ENCODE measurements at places on chromosomes 11 and 22.

DNA sequence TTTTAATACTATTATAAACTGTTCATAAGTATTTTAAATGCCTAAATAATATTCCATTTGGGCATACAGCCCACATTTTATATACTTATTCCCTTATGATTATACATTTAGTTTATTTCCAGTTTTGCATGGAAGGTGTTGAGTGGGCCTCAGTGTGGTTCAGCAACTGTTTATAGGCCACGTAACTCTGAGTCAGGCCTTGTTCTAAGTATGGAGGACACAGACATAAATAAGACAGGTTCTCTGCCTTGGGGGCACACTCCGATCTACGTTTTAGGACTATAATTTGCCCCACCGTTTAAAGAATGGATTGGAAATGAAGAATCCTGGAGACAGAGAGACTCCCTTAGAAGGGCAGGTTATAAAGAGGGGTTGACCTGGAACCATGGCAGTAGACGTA lies 212.2 kb upstream of the TBCEL start:
- DNase-seq: no peak

GRCh38 chr11:110379261-110379660 lies 50.5 kb upstream of the FDX1 start:
- DNase-seq: no peak

DNA sequence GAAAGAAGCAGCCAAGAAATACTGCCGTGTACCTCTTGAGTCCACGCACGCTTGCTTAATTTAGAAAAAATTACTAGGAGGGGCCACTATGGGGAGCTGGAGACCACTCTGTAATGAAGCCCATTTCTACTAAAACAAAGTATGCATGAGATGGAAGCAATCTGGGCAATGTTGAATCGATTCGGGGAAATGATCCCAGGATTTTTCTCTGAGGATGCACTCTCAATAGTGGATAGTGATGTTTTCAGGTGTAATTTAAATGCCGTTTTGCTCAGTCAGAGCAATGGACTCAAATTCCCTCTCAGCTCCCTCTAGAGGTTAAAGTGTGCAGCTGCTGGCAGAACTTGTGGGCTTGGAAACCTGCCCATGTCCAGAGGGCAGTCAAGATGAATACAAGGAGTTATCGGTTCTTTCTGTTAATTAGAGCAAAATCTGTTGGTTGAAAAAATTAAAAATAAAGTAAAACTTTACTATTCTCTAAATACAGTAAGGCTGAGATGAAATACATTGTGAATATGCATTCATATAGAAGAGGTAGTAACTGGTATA lies 64.1 kb downstream of the ME3 start:
- no peak for DNase-seq

DNA sequence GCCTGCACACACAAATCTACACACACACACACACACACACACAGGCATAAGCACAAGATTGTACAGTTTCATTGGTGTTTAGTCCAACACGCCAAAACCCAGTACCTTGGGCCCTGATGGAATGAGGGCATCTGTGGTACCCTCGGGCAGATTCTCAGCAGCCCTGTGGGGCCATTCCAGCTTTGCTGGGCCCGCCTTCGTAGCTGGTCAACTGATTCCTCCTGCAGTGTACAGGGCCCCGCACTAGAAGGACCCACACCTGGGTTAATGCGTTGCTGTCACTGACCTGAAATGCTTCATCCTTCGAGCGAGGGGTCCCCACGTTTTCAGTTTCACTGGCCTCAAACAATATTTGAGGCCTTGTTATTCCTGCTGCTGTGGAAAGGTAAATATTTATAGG lies 731.2 kb downstream of the BRD1 start:
- DNase-seq: no peak

DNA sequence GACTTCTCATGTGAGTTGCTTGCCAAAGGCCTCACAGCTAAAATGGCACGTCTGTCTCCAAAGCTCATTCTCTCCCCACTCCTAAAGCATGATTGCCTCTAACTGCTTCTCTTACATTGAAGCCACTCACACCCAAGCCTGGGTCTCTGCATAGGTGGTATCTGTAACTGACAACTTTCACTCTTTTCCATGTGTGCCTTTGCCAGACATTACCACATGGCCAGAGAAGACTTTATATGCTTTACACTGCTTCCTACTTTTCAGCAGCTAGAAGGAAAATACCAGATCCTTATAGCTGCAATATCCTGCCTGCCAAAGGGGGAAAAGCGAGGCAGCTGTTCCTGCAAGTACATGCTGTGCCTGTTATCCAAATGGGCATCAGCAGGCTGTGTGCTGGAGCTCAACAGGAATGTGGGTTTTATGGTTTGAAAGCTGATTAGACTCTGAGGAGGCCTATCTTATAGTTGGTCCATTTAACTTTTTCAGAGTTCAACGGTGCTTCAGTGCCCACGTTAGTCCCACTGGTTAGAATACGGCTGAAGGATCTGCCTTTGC lies 547.1 kb downstream of the RAB38 start:
- DNase-seq: no peak

- DNase-seq: no peak
Measured at GRCh38 chr22:24845041-24845898, 39.3 kb downstream of the SGSM1 start.

- DNase-seq: peak; percentile 60
Measured at GRCh38 chr11:61187505-61188130, 15.7 kb upstream of the PGA3 start.

DNA sequence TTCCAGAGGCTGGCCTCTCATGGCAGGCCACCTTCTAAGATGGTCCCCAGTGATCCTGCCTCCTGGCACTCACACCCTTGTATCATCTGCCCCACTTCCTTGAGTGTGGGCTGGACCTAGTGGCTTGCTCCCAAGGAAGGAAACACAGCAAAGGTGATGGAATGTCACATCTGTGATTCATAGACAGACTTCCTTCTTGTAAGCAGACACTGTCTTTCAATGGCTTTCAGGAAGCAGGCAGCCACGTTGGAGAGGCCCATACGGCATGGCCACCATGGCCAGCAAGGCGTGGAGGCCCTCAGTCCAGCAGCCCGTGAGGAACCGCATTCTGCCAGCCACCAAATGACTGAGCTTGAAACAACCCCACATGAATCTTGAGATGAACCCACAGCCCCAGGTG lies 11.3 kb downstream of the LMO1 start:
- no peak for DNase-seq

GRCh38 chr22:32665676-32666075 lies 135.8 kb upstream of the TIMP3 start:
- no peak for DNase-seq

- DNase-seq: no peak
Measured at GRCh38 chr11:27754035-27755017, 54.1 kb upstream of the BDNF start.

- no peak for DNase-seq
Measured at GRCh38 chr11:41379084-41379483, 80.4 kb downstream of the LRRC4C start.

- no peak for DNase-seq
Measured at GRCh38 chr22:29003975-29004646, 57.5 kb downstream of the C22orf31 start.

DNA sequence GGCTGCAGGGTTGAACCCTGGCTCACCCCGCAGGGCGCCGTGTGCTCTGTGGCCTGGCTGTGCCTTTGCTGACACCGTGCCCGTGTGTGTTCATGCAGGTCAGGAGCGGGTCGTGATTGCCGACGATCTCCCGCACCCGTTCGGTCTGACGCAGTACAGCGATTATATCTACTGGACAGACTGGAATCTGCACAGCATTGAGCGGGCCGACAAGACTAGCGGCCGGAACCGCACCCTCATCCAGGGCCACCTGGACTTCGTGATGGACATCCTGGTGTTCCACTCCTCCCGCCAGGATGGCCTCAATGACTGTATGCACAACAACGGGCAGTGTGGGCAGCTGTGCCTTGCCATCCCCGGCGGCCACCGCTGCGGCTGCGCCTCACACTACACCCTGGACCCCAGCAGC lies 47.0 kb upstream of the PPP6R3 start:
- DNase-seq: no peak

- no peak for DNase-seq
Measured at GRCh38 chr11:22459048-22459447, 120.9 kb downstream of the SLC17A6 start.

GRCh38 chr11:19648321-19648720 lies 64.3 kb upstream of the NAV2 start:
- no peak for DNase-seq

DNA sequence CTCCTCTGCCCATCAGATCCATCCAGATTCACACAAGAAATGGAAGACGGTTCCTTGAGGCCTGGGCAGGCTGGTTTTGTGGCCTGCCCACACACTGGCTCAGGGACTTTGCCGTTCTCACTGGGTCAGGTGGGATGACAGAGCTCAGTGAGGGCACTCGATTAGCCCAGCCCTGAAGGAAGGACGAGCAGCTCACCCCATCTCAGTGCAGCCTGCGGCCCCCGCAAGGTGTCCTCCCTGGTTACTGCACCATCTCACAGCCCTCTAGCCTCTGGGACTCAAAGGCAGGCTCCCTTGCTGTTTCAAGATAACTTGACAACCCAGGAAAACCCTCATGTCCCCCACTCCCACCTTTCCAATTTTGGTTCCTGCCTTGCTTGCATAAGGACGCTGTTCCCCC lies 4.2 kb downstream of the SLC16A8 start:
- no peak for DNase-seq

DNA sequence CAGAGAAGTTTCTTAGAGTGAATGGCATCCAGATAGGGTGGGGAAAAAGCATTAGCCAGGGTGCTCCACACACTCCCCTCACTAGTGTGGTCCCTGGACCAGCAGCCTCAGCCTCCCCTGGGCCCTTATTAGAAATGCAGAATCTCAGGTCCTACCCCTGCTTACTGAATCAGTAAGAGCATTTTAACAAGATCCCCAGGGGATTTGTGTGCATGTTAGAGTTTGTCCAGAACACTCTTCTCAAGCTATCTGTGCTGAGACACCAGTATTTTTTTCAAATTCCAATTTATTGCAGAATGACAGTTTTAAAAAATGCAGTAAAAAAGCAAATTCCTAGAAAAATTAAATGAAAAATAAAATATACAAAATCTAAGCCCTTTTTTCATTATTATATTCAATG lies 123.1 kb downstream of the MIAT start:
- no peak for DNase-seq

DNA sequence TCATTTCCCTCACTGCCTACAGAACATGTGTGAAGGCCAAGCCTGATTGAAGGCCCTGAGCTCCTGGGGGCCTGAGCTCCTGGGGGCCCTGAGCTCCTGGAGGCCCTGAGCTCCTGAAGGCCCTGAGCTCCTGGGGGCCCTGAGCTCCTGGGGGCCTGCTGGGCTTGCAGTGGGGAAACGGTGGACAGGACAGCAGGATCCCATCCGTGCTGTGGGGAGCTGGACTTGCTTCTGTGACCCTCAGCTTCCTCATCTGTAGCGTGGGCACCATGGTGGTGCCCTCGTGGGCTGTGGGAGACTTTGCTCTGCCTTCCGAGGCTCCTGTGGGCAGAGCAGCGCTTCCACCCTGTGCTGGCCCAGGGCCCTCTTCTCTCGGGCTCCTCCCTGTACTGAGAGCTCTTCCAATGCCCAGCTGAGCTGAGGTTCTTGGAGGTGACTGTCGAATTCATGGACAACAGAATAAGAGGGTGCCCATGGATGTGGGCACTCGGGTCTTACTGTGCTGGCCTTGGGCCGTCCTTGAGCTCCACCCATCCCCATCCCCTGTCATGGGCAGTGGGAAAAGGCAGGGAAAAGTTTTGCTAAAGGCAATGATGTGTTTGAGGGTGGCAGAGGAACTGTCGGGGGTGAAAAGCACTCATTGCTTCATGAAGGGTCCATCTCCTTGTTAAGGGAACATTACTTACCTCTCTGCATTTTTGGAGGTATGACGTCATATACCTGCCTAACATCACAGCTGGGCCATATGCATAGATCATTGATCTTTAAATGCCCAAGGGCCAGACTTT lies 786.7 kb downstream of the TBC1D22A start:
- DNase-seq: no peak

GRCh38 chr11:12215181-12215593 lies 104.8 kb downstream of the MICAL2 start:
- DNase-seq: no peak

DNA sequence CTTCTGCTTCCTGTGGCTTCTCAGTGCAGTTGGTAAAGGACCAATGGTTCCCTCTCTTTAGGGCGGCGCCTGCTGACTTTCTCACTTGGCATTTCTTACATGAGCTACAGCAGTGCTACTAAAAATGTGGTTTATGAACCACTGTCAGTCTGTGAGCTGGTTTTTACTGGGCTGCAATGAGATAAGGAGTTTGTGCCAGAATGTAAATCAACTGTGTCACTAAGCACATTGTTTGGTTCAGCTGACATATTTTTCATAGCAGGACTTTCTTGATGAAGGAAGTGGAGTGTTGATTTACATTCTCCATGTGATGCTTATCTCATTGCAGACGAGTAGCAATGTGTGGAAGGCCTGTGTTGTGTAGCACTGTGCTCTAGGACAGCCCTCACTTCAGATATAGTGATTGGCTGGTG lies 463.3 kb downstream of the SOX6 start:
- DNase-seq: no peak

GRCh38 chr22:27800250-27801201 lies 1.0 kb downstream of the MN1 start:
- DNase-seq: no peak

- DNase-seq: no peak
Measured at GRCh38 chr22:26082866-26083265, 86.4 kb upstream of the SEZ6L start.

- DNase-seq: no peak
Measured at GRCh38 chr11:64771861-64772260, 6.5 kb downstream of the SF1 start.

DNA sequence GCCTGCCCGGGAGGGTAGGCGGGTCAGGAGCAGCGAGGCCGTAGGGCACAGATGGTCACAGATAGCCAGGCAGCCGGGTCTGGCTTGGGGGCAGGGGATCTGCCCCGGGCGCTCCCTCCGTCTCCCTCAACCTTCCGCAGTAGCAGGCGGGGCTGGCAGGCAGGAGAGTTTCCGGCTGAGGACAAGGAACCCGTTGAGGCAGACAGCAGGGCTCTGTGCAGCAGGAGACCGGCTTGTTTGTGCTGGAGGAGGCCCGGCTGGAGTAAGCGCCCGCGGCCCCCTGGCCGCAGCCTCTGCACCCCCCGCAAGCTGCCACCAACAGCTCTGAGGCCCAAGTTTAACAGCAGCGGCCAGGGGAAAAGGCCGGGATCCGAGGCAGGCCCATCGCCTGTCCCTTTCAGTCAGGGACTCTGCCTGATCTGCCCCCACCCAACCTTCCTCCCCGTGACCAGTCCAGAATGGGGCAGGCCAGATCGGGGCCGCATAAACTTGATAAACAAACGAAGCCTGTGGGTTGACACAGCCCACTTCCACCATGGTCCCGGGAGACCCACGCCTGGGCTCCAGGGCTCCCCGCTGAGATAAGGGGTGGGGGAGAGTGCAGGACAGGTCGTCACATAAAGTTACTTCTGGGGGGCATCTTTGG lies 13.6 kb downstream of the SCARF2 start:
- no peak for DNase-seq

GRCh38 chr11:63564784-63565350 lies 1.7 kb upstream of the PLAAT2 start:
- no peak for DNase-seq

- DNase-seq: no peak
Measured at GRCh38 chr11:59180907-59181306, 9.0 kb downstream of the DTX4 start.

DNA sequence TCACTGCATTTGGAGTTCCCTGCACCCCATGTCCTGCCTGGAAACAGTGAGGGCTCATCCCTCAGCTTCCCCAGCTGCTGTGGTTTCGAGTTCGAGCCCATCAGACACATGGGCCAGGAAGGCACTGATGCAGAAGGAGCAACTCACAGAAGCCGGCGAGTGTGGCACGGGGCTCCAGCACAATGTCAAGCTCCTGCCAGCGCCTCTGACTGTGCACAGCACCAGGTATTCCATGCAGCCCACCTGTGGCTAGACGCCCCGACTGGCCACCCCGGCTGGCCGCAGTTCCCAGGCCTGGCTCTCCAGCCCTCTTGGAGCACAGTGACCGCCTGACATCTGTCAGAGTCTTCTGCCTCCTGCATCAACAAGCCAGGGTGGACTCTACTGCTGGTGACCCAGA lies 419.4 kb downstream of the SHANK2 start:
- DNase-seq: no peak
